Immature natural killer cell (primary cell): ENCODE measurements at places on chromosomes 7 and 10. TPM values are rescaled to one million over a fixed set of nuclear protein-coding genes. Genes with fewer than 3 reads are reported as not detected.

GRCh38 chr7:51013861-51014511 lies 231.3 kb upstream of the GRB10 start:
- no peak for DNase-seq
- peaks cover 6% of the 10 kb centered on the region for H3K27me3 ChIP-seq
- peaks cover 8% of the 10 kb centered on the region for H3K4me1 ChIP-seq
- H3K4me3 ChIP-seq, result no peak overlapping the region
- H3K27ac ChIP-seq, result no peak overlapping the region

Gene MYH16
- polyA plus RNA-seq, result not detected

Gene VAX1
- polyA plus RNA-seq, result not detected

DNA sequence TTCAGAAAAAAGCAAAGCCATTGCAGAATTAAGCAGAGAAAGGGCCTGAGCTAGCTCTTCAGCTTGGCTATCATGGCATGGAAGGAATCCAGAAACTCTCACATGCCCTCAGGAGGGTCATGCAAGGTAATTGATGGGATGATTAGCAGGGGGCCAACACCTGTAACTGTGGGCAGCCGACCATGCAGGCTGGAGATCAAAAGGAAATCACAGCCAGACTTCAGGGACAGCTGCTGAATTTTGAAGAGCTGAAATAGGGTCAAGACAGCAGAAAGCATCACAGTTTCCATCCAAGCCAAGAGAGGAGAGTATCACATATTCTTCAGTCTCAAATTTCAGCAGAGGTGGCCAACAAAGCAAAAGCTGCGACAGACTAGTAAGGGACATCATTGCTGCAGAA lies 239.6 kb upstream of the STEAP1 start:
- H3K4me3 ChIP-seq, result no peak overlapping the region
- no peaks in the 10 kb centered on the region for H3K4me1 ChIP-seq
- H3K27ac ChIP-seq, result no peak overlapping the region
- no peaks in the 10 kb centered on the region for H3K36me3 ChIP-seq
- H3K27me3 ChIP-seq, result no peaks in the 10 kb centered on the region

DNA sequence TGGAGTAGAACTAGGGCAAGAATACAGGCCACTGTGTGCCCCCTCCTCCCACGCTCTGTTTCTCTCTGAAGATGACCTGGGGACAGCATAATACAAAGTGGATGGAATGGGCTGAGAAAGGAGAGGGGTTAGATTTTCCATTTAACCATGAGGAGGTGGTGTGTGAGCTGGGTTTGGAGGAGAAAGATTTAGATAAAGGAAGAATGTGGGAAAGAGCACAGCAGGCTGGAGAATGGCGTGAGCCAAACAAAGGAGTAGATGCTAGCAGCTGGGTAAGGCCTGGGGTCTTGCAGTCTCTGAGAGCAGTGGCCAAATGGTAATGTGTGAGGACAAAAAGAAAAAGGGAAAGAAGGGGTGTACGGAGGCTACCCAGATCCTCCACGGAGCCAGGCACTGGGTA lies 8.6 kb downstream of the PNLIPRP2 start:
- no peak overlapping the region for H3K4me3 ChIP-seq
- no peaks in the 10 kb centered on the region for H3K4me1 ChIP-seq
- H3K36me3 ChIP-seq, result no peaks in the 10 kb centered on the region
- no peak overlapping the region for H3K27ac ChIP-seq

Gene GDF2
- not detected for polyA plus RNA-seq

Gene SLC16A9
- polyA plus RNA-seq, result not detected

DNA sequence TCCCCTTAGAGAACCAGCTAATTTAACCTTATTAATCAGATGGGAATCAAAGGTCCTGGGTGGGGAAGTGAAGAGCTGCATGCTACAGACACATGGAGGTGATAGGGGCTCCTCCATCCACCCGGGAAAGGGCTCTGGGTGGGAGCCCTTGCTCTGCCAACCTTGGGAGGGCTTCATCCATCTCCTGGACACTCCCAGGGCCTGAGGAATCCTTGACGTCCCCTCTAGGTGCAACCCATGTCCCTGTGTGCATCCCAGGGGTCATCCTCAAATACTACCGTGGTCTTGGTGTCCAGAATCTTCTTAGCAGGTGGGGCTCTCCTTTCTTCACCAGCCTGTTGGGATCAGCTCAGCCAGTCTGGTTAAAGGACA lies 55.4 kb upstream of the IGFBP3 start:
- no peak overlapping the region for H3K4me3 ChIP-seq
- no peak for DNase-seq
- H3K36me3 ChIP-seq, result peaks cover 12% of the 10 kb centered on the region
- peaks cover 13% of the 10 kb centered on the region for H3K4me1 ChIP-seq
- H3K27me3 ChIP-seq, result peaks cover 3% of the 10 kb centered on the region

DNA sequence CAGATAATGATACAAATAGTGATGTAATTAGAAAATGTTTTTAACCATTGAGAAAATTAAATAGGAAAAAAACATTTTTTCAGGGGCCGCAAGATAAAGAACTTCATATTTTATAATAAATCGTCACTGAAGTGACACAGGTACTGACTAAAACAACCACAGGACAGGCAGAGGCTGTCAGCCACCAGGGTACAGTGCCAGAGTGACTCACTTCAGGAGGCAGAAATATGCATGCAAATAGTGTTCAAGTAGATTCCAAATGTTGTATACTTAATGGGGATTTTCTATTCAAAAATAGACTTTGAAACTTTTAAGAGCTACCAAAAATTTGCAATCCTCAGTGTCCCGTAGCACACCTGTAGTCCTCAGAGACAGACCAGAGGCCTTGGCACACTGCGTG lies 68.6 kb downstream of the FRMPD2 start:
- no peaks in the 10 kb centered on the region for H3K36me3 ChIP-seq
- no peak overlapping the region for H3K27ac ChIP-seq
- peaks cover 4% of the 10 kb centered on the region for H3K27me3 ChIP-seq
- DNase-seq, result no peak
- H3K4me1 ChIP-seq, result no peaks in the 10 kb centered on the region
- H3K4me3 ChIP-seq, result no peak overlapping the region

Gene EVX1
- polyA plus RNA-seq, result not detected

- no peak for DNase-seq
- H3K4me1 ChIP-seq, result peaks cover 18% of the 10 kb centered on the region
- H3K27ac ChIP-seq, result no peak overlapping the region
- H3K36me3 ChIP-seq, result no peaks in the 10 kb centered on the region
- no peaks in the 10 kb centered on the region for H3K27me3 ChIP-seq
- no peak overlapping the region for H3K4me3 ChIP-seq
Observed at GRCh38 chr10:77603534-77603927, 34.1 kb downstream of the KCNMA1 start.

- no peaks in the 10 kb centered on the region for H3K36me3 ChIP-seq
- peaks cover 13% of the 10 kb centered on the region for H3K4me1 ChIP-seq
- H3K27ac ChIP-seq, result no peak overlapping the region
- no peak overlapping the region for H3K4me3 ChIP-seq
Observed at GRCh38 chr7:147418966-147419365, 1171.6 kb upstream of the C7orf33 start.

DNA sequence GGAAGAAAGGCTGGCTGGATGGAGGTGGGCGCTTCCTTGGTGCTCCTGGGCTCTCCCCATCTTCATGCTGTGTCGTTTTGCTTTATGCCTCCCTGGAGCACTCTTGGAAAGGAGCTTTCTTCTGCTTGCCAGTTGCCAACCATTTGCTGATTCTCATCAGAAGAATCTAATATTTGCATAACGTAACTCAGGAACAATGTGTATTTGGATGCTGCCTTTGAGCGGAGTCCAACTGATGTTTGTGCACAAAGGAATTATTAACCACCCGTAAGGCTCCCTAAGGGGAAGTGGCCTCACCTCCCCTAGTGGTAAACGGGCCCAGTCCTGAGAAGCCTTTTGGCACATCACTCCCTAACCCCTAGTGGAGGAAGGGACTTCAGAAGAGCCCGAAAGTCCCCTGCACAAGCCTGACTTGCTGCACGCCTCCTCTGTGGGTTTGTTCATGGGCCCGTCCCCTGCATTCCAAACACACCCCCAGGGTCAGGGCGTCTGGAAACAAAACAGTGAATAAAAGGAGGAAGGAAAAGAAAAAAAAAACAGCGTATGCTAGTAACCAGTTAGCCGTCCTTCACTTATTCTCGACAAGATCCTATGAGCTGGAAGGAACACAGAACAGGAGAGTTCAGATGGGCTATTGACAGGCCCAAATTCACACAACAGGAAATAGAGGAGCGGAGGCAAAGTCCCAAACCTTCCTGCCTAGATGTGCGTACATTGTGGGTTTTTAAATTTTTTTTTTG lies 602.2 kb downstream of the LRMDA start:
- no peaks in the 10 kb centered on the region for H3K36me3 ChIP-seq
- DNase-seq, result no peak
- no peak overlapping the region for H3K27ac ChIP-seq

Gene KLHDC10
- polyA plus RNA-seq, result 1.7 TPM

Gene KLHL7
- polyA plus RNA-seq, result 21.9 TPM

DNA sequence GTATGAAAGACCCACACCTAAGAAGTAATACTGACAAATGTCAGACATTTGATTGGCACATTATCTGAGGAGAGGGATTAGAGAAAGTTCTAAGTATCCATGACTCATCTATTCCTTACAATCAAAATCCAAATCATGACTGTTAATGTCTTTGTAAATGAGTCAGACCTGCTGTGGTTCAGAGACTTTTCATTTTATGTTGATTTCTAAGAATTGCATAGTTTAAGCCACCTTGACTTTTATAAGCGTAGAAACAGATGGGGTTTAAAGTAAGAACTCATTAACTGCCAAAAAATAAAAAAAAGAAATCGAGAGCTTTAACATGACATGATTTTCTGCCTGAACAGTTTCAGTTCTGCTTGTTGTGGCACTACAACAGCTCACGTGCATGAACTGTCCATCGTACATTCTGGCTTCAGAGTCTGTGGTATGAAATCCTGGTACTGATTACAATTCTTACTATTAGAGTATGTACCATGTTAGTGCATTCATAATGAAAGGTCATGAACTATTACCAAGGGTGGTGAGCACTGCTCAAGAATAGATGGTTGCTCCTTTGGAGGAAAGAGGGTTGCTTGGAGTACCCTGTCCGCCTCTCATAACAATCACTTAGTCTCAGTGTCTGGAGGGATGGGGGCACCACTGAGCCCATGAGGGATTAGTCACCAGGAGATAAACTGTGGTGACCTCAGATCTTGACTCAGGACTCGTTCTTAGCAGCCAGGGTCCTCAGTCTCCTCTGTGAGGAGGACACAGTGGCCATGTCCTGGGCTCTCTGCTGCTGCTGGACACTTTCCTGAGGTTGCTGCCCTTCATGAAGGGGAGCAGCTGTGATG lies 42.2 kb downstream of the ACSM6 start:
- DNase-seq, result no peak
- peaks cover 21% of the 10 kb centered on the region for H3K36me3 ChIP-seq
- H3K4me3 ChIP-seq, result no peak overlapping the region
- H3K27ac ChIP-seq, result no peak overlapping the region
- H3K4me1 ChIP-seq, result peaks cover 7% of the 10 kb centered on the region

DNA sequence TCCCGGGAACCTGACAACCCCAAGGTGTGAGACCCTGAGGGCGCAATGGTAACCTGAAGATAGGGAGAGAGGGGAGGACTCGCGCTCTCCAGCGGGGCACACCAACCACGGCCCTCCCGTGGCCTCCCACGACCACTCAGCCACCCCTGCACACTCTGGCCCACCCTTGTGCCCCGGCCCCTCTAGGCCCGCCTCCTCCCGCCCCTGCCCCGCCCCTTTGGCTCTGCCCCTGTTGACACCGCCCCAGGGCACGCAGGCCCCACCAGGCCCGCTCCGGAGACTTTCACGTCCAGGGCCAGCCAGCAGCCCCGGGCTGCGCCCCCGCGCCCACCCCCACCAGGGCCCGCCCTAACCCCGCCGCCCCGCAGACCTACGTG lies 10.9 kb downstream of the ATG9B start:
- peaks cover 71% of the 10 kb centered on the region for H3K4me1 ChIP-seq
- H3K27me3 ChIP-seq, result peaks cover 33% of the 10 kb centered on the region
- peak overlapping the region; percentile 90 for H3K4me3 ChIP-seq
- H3K36me3 ChIP-seq, result no peaks in the 10 kb centered on the region
- no peak for DNase-seq
- H3K27ac ChIP-seq, result peak overlapping the region; percentile 96

GRCh38 chr10:121332353-121332752 lies 265.9 kb downstream of the FGFR2 start:
- no peak for DNase-seq

Gene NCF1
- 2.3 TPM for polyA plus RNA-seq

DNA sequence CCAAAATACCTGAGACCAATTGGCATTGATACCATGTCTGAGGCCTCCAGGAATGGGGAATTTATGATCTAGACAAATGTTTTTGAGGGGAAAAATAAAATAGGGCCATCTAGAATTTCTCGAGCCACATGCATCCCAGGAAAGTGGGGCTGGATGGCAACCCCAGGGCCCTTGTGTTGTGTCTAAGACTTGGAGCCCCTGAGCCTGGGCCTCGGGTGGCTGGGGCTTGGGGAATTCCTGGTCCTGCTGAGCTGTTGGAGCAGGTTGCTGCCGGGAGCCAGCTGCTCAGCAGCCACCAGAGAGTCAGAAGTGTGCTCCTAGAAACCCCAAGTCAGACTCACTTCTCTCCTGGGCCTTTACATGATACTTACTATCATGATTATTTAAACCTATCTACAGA lies 172.9 kb downstream of the WDR37 start:
- H3K27ac ChIP-seq, result no peak overlapping the region
- no peaks in the 10 kb centered on the region for H3K4me1 ChIP-seq
- H3K4me3 ChIP-seq, result no peak overlapping the region
- peaks cover 4% of the 10 kb centered on the region for H3K27me3 ChIP-seq

DNA sequence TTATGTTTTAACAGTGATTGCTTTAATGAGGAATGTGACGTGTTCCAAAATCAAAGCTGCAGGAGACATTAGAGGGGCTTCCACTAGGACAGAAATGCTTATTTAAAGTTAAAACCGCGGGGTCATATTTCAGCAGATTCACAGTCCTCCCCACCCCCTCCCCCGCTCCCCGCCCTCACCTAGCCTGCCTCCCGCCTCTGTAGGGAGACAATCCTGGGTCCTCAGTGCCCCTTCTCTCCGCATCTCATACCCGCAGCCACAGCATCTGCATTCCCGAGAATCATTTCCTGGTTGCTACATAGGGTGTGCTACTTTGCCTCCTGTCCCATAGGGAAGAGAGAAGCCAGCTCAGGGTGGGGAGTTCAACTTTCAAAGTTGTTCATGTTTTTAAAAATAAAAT lies 3.1 kb upstream of the DRGX start:
- H3K27ac ChIP-seq, result no peak overlapping the region
- no peaks in the 10 kb centered on the region for H3K36me3 ChIP-seq
- DNase-seq, result no peak
- peak overlapping the region; percentile 42 for H3K4me3 ChIP-seq
- peaks cover 6% of the 10 kb centered on the region for H3K4me1 ChIP-seq
